Activated T-cell treated with anti-CD3 and anti-CD28 coated beads for 1 hour (primary cell): ENCODE measurements at places on chromosomes 2 and 18.

GRCh38 chr2:5026571-5027234 is 665.5 kb upstream of the SOX11 start:
- no peak for DNase-seq

- no peak for DNase-seq
These were observed 38.5 kb upstream of the ZNF396 start for GRCh38 chr18:35415511-35416073.

- no peak for DNase-seq
These were observed 357.0 kb upstream of the ID2 start for GRCh38 chr2:8324901-8325300.

DNA sequence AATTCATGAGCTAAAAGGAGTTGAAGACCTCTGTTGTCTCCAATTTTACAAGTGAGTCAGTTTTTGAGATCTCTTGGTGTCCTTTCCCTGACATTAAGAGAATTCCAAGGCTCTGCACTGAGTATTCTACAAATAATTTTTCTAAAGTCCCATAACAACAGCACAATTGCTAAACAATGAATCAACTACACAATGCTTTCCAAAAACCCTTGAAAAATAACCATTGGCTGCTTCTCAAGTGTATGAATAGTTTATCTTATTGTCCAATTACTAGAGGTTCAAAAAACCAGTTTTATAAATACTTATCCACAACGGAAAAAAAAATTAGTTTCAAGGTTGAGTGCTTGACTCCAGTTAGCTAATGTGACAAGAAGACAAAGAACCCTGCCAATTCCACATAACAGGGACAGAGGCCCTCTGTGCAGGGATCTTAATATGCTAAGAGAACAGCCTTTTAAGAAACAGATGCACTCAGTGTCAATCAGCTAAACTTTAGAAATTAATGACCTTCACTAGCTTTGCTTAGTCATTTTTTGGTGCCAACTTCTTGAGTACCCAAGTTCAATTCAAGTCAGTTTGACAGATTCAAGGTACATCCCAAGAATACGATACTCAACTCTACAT is 266.6 kb upstream of the CYP26B1 start:
- DNase-seq = no peak

- no peak for DNase-seq
These were observed 37.5 kb upstream of the SH3RF3 start for GRCh38 chr2:109091526-109091925.

GRCh38 chr2:212709280-212709679 is 170.7 kb upstream of the ERBB4 start:
- DNase-seq = no peak

DNA sequence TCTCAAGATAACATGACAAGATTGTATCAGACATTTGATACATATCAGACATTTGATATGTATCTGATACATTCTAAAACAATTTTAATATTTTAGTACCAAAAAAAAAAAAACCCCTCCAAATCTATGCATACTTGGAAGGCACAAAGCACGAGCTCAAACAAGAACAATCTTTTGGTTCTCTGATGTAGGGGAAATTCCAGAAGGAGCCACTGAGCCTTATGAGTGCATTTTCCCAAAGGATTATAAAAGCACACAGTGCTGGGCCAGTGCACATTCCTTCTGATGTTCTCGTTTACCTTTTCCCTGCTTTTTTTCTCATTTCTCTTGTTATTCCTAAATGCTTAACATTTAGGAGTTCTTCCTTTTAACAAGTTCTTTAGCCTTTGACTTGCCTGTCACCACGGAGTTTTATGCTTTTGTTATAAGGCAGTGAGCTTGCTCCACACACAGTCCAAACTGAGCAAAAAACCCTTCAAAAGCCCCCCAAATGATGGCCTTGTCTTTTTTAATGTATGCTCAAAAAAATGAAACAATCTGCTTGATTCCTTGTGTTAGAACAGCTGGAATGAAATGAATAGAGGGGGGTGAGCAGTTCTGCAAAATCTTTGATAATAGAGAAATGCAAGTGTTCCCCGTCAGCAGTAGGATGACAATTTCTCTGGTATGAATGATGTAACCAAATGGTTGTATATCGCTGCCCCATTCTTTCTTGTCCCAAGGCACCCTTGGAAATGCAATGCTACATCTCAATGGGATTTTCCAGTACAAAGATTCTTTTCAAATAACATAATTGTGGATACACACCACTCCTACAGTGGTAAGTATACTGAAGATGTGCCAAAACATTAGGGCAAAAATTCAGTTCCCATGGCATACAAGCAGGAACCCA is 597.2 kb upstream of the ZEB2 start:
- no peak for DNase-seq

GRCh38 chr2:170733798-170734600 is 18.9 kb downstream of the SP5 start:
- no peak for DNase-seq

DNA sequence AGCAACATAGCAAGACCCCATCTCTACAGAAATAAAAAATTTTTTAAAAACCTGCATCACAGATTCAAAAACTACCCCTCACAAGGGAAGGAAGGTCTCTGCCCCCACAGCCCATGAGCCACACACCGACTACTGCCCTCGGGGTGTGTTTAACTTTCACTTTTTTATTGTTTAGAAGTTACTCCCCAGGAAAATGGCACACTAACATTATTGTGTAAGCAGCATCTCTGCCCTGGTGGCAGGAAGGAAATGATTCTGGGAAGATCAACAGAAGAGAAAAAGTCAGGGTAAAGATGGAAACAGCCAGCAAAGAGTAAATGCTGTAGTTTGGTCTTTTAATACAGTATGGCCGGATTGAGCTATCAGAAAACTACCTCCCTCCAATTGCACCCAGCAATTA is 21.9 kb downstream of the TRABD2A start:
- no peak for DNase-seq

GRCh38 chr18:66252703-66253102 is 351.2 kb downstream of the CDH19 start:
- DNase-seq = no peak

GRCh38 chr2:105538840-105539239 is 140.0 kb upstream of the FHL2 start:
- DNase-seq = no peak

- no peak for DNase-seq
These were observed 520.5 kb upstream of the ZEB2 start for GRCh38 chr2:145040433-145040832.

- DNase-seq = no peak
These were observed 152.9 kb downstream of the ARL4C start for GRCh38 chr2:234344012-234344411.

GRCh38 chr2:40416486-40416885 is 35.4 kb downstream of the SLC8A1 start:
- DNase-seq = no peak
